ENCODE measurements at places on chromosomes 7 and 10.
A peak's percentile ranks its signal among the peaks of the same experiment; 100 is the strongest.

DNA sequence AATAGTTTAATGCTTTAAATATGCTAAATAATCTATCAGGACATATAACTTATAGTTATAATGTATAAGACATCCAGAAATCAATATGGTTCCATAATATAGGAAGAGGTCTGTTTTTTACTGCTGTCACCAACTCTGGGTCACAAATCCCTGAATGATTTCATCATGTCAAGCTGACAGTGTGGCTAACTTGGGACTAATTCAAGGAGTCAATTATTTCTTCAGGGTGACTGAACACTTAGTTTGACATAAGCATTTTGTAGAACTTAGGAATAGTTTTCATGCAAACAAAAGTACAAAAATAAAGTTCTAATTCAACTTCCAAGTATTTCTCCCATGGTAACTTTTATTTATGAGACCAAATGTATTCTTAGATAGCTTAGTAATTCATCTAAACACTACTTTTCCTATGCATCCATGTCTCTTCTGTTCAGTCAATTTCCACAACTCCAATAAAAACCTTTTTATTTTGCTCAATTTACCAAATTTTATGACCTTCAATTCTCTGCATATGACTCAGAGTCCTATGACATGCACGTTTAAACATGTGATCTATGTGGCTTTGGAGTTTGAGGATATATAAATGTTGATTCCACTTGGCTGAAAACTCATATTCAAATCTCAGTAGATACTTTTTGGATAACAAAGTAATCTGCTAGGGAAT, 40.3 kb upstream of the GNAT3 start:
- no peak overlapping the region for H3K4me3 ChIP-seq
- H3K36me3 ChIP-seq, result no peaks in the 10 kb centered on the region
- H3K27me3 ChIP-seq, result no peaks in the 10 kb centered on the region
- H3K27ac ChIP-seq, result no peak overlapping the region
- DNase-seq, result no peak

- H3K27ac ChIP-seq, result no peak overlapping the region
- DNase-seq, result no peak
- no peak overlapping the region for H3K4me3 ChIP-seq
- no peaks in the 10 kb centered on the region for H3K4me1 ChIP-seq
- H3K36me3 ChIP-seq, result peaks cover 1% of the 10 kb centered on the region
- peaks cover 40% of the 10 kb centered on the region for H3K27me3 ChIP-seq
Measured at GRCh38 chr7:94028768-94029167, 24.6 kb upstream of the BET1 start.

GRCh38 chr7:69213878-69214277, 384.4 kb upstream of the AUTS2 start:
- H3K27ac ChIP-seq, result no peak overlapping the region
- H3K27me3 ChIP-seq, result no peaks in the 10 kb centered on the region
- DNase-seq, result no peak
- no peaks in the 10 kb centered on the region for H3K36me3 ChIP-seq
- H3K4me1 ChIP-seq, result no peaks in the 10 kb centered on the region

GRCh38 chr7:39949971-39950472, at the start of gene CDK13:
TSS of gene CDK13 (plus strand) at chr7:39950256. CDS start at chr7:39950642, 386 bp downstream.
- H3K4me1 ChIP-seq, result peaks cover 30% of the 10 kb centered on the region
- DNase-seq, result peak; percentile 90
- peaks cover 15% of the 10 kb centered on the region for H3K36me3 ChIP-seq
- no peaks in the 10 kb centered on the region for H3K27me3 ChIP-seq
- peak within 1 kb of the TSS; percentile 97 for H3K4me3 ChIP-seq

- DNase-seq, result peak; percentile 65
- peak overlapping the region; percentile 23 for H3K4me3 ChIP-seq
- H3K27me3 ChIP-seq, result peaks cover 27% of the 10 kb centered on the region
- no peaks in the 10 kb centered on the region for H3K36me3 ChIP-seq
Measured at GRCh38 chr10:42866115-42866995, 83.8 kb downstream of the BMS1 start.

- no peak overlapping the region for H3K27ac ChIP-seq
- peaks cover 15% of the 10 kb centered on the region for H3K27me3 ChIP-seq
- no peaks in the 10 kb centered on the region for H3K36me3 ChIP-seq
- DNase-seq, result no peak
- H3K4me1 ChIP-seq, result no peaks in the 10 kb centered on the region
Measured at GRCh38 chr7:112540839-112541577, 60.2 kb downstream of the LSMEM1 start.

GRCh38 chr7:33921216-33921938, 16.0 kb downstream of the BMPER start:
- H3K27ac ChIP-seq, result no peak overlapping the region
- peaks cover 15% of the 10 kb centered on the region for H3K27me3 ChIP-seq
- no peaks in the 10 kb centered on the region for H3K36me3 ChIP-seq
- no peak for DNase-seq

- H3K4me3 ChIP-seq, result peak within 1 kb of the TSS; percentile 89
- peaks cover 38% of the 10 kb centered on the region for H3K4me1 ChIP-seq
- peaks cover 11% of the 10 kb centered on the region for H3K36me3 ChIP-seq
- H3K27ac ChIP-seq, result peak within 1 kb of the TSS; percentile 90
- DNase-seq, result peak; percentile 93
Measured at GRCh38 chr7:149239345-149240143, at the start of gene ZNF212. TSS of gene ZNF212 (plus strand) at chr7:149239651. CDS start at chr7:149239779, 128 bp downstream.

DNA sequence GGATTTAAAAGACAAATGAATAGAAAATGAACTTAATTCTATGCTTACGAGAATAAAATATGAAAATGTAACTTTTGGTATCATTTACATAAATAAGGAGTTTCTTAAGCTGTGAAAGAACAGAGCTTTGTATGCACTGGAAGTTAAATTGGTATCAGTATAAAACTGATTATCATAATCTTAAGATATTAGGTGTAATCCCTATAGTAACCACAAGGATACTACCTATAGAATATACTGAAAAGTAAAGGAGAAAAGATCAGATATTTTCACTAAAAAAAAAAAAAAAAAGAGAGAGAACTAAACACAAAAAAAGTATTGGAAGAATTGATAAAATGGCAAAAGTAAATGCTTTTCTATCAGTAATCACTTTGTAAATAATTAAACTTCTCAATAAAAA, 100.1 kb downstream of the TWIST1 start:
- H3K27ac ChIP-seq, result no peak overlapping the region
- H3K4me1 ChIP-seq, result no peaks in the 10 kb centered on the region
- DNase-seq, result no peak
- no peaks in the 10 kb centered on the region for H3K36me3 ChIP-seq

GRCh38 chr10:88870089-88870488, 10.0 kb upstream of the STAMBPL1 start:
- no peak for DNase-seq
- H3K4me1 ChIP-seq, result no peaks in the 10 kb centered on the region
- no peaks in the 10 kb centered on the region for H3K36me3 ChIP-seq
- no peak overlapping the region for H3K27ac ChIP-seq
- H3K27me3 ChIP-seq, result peaks cover 3% of the 10 kb centered on the region

DNA sequence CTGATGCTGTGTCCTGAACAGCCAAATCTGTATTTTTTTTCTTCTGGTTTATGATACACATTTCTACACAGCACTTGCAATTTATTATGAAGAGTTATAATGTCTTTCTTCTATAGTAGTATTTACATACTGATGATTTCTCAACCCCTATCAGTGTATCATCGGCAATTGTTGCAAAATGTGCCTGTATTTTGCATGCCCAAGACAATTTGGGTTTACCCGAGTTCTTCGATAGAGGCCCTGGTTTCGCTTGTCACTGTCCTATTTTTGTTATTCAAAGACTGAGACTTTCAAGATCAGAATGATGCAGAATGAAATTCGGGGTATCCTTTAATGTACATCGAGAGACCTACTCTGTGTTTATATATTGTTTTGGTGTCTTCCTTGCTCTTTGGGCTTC, 184.5 kb upstream of the PRSS58 start:
- H3K4me3 ChIP-seq, result no peak overlapping the region
- H3K4me1 ChIP-seq, result peaks cover 41% of the 10 kb centered on the region
- no peak overlapping the region for H3K27ac ChIP-seq

DNA sequence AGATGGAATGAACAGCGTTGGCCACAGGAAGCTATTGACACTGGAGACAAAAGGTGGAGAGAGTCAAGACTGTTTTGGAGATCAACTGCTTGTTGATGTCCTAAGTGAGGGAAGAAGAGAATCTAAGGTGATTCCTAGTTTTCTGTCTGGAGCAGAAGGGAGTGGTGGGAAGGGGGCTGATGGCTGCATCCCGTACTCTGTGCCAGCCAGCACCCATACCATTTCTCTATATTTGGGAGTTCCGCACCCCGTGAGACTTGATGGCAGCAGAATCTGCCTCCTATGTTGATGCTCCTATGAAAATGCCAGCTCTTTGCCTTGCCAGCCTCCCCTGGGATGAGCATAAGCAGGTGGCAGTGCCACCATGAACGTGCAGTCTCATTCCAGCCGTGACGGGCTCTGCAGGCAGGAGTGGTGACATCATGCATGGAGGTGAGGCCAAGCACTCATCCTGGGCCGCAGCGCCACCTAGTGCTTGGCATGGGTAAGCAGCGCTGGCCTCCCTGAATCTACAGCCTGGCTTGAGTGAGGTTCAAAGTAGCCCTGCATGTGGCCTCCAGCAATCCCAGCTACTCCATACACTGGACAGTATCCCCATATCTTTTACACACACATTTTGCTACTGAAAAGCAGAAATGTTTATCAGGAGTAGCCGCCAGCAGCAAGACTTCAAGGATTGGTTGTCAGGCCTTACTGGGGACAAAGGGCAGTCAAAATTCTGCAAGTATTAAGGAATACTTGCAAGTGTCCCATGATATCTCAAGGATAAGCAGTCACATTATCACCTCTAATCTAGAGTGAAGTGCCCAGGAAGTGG, 43.0 kb downstream of the PODXL start:
- peaks cover 6% of the 10 kb centered on the region for H3K27me3 ChIP-seq
- peak; percentile 90 for DNase-seq
- H3K4me3 ChIP-seq, result no peak overlapping the region
- no peaks in the 10 kb centered on the region for H3K36me3 ChIP-seq

- H3K36me3 ChIP-seq, result no peaks in the 10 kb centered on the region
- peaks cover 11% of the 10 kb centered on the region for H3K4me1 ChIP-seq
- DNase-seq, result peak; percentile 51
- no peaks in the 10 kb centered on the region for H3K27me3 ChIP-seq
Measured at GRCh38 chr7:159094023-159094740, 50.5 kb downstream of the VIPR2 start.

- DNase-seq, result no peak
- peaks cover 38% of the 10 kb centered on the region for H3K36me3 ChIP-seq
- H3K4me1 ChIP-seq, result peaks cover 20% of the 10 kb centered on the region
- H3K27ac ChIP-seq, result peak overlapping the region; percentile 96
Measured at GRCh38 chr10:3786295-3787015, 1.4 kb upstream of the KLF6 start.

DNA sequence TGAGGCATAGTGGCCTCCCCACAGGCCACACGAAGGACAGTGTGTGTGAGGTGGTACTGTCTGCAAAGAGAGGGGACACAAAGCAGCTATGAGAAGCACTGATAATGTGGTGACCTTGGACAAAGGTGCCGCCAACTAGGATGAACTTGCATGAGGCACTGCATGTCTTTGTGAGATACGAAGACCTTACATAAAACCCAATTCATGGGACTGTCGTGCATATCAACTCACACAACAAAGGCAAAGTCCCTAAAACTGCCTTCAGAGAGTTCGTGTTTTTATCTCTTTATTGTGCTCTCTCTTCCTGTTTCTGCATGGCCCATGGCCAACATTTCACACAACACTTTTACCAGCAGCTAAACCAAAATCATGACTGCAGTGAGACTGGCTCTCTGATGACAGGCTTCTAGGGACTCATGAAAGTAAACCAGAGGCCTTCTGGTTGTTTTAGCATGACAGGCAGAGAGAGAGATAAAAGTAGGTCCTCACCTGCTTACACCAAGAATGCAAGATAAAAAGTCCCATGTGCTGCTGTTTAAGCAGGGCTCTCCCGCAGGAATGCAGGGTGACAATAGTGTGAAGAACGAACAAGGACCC, 347.8 kb downstream of the ELMO1 start:
- DNase-seq, result no peak
- no peaks in the 10 kb centered on the region for H3K27me3 ChIP-seq
- H3K4me3 ChIP-seq, result no peak overlapping the region
- H3K4me1 ChIP-seq, result peaks cover 43% of the 10 kb centered on the region
- no peak overlapping the region for H3K27ac ChIP-seq
- peaks cover 24% of the 10 kb centered on the region for H3K36me3 ChIP-seq

DNA sequence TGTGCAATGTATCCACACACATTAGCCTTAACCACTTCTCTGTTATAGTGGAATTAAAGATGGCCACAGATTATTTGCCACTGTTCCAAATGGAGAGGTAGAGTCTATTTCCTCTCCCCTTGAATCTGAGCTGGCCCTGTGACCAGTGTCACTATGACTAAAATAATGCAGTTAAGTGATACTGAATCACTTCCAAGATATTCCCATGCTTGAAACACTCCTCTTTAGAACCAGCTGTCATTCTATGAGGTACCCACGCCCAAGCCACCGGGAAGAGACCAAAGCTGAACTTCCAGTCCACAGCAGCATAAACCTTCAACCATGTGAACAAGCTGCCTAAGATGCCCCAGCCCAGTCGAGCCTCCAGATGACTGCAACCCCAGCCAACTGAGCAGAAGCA, 2.1 kb upstream of the DHX32 start:
- H3K36me3 ChIP-seq, result peaks cover 14% of the 10 kb centered on the region
- no peaks in the 10 kb centered on the region for H3K27me3 ChIP-seq
- H3K4me1 ChIP-seq, result no peaks in the 10 kb centered on the region
- no peak for DNase-seq
- H3K4me3 ChIP-seq, result no peak overlapping the region

DNA sequence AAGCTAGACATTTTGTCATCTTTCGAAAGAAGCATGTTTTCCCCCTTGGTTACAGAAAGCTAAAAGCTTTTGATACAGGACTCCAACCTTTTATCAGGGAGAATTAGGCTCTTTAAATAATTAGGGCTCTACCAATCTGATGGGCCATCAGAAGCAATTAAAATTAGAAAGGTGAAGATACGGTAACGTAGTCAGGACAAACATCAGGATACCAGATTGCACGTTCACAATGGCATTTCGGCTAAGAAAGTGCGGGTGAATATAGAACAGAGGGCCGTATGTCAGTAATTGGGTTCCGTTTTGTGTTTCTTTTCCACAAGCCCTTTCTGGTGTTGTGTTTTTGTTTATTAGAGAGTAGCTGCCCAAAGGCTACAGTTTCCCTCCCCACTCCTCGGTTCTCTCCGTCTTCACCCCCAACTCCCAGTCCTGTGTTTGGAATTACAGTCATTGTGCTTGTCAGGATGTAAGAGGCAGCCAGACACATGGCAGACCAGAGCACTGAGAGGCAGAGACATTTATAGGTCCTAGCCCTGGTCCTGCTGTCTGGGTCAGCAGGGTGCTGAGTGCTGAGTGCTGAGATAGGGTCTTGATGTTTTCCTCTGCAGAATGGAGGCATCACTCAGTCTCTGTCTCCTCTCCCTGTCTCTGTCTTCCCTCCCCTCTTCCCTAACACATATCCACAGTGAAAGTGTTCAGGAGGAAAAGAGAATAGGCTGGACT, 5.5 kb downstream of the PFKP start:
- no peak overlapping the region for H3K4me3 ChIP-seq
- DNase-seq, result no peak
- no peaks in the 10 kb centered on the region for H3K27me3 ChIP-seq
- peaks cover 55% of the 10 kb centered on the region for H3K36me3 ChIP-seq
- peaks cover 61% of the 10 kb centered on the region for H3K4me1 ChIP-seq
- H3K27ac ChIP-seq, result no peak overlapping the region

Data from activated naive CD4-positive, alpha-beta T cell treated with anti-CD3 and anti-CD28 coated beads for 36 hours (primary cell).